ENCODE measurements at places on chromosomes 13 and 19.

DNA sequence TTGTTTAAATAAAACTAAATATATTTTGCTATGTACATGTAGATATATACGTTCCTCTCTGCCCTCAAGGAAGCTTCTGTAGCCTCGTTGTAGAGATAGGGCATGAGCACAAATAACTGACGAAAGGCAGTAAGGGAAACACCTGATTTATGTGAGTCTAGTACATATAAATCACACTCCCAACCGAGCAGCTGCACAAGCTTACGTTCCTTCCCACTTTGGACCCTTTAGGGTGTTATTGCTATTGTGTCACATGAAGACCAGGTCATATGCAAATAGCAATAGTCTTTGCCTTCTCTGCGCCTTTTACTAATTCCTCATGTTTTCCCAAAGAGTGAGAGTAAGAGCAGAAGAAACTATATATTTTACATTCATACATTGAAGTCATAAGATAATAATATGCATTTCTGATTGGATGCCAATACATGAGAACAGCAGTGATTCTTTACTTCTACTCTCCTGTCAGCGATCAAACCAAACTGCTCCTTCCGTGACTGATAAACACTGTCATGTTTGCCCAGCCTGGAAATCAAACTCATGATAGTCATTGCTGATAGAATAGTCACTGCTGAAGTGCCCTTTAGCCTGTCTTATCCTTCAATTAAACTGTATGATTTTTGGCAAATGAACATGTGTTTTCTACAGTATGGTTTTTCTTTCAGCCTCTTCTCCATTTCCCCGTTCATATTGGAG lies 127.2 kb upstream of the MAB21L1 start:
- no peak for DNase-seq

- DNase-seq: peak; percentile 95
Observed at GRCh38 chr19:38361633-38362075, 12.7 kb upstream of the PSMD8 start.

- peak; percentile 50 for DNase-seq
Observed at GRCh38 chr13:113860051-113860664, 3.7 kb downstream of the GAS6 start.

DNA sequence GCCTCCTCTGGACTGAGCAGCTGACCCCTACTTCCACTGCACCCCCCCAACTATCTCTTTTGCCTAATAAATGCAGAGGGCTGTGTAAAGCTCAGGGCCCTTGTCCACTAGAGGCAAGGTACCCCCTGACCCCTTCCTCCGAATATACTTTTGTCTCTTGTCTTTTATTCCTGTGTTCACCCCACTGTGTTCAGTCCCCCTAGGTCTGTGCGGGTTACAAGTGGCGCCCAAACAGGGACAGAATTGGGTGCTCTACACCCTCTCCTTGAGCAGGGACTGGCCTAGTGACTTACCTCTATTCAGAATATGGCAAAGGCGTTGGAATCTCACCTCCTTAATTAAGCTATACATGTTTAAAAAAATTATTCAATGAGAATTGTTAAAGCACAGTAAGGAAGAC lies 15.0 kb downstream of the ZNF350 start:
- DNase-seq: no peak

GRCh38 chr19:47882890-47883289 lies 3.2 kb downstream of the SULT2A1 start:
- DNase-seq: no peak

- DNase-seq: no peak
Observed at GRCh38 chr13:113425941-113426590, 27.2 kb downstream of the ADPRHL1 start.

- no peak for DNase-seq
Observed at GRCh38 chr13:50758796-50759195, 84.7 kb downstream of the DLEU7 start.

DNA sequence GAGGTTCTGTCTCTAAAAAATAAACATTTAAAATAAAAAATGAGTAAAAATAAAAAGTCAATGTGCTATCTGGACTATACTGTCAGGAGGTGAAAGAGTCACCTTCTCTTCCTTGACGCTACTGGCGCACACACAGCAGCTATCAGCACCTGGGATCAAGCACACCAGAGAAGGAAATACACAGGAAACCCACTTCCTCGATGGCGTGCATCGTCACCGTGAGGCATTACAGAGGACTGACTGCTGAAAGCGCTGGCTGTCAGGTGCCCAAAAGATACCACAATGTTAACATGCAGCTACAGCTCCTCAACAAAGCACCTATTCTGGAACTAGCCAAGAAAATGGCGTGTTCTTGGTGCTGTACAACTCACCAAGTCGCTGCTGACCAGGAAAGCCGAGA lies 6.1 kb downstream of the SLC35E1 start:
- no peak for DNase-seq

GRCh38 chr13:27005556-27005955 lies 166.1 kb downstream of the USP12 start:
- no peak for DNase-seq

GRCh38 chr13:111259058-111259457 lies 61.4 kb upstream of the TEX29 start:
- DNase-seq: no peak

- no peak for DNase-seq
Observed at GRCh38 chr19:10019246-10019645, 6.0 kb downstream of the RDH8 start.

Measured in NCI-H146 (cell line).